ENCODE measurements at places on chromosomes 1 and 21.

DNA sequence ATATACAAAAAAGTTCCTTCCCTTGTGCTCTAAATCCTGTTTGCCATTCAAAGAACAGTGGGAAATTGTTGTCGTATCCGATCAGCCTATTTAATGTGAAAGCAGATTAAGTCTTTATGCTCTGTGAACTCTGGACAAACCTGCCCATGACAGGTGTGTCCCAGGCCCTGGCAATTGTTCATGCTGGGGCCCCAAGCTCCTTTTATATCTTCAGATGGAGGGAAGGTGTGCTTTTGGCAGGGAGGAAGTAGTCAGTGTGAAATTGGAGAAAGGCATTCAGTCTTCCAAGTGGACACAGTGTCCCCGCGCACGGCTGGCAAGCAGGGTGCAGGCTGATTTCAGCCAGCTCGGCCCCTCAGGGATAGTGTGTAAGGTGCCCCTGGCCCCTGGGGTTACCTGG lies 135.1 kb upstream of the F3 start:
- no peak for DNase-seq

GRCh38 chr1:150464422-150464826 lies 22.8 kb upstream of the TARS2 start:
- peak; percentile 24 for DNase-seq

- no peak for DNase-seq
These were observed 11.2 kb upstream of the SLAMF9 start for GRCh38 chr1:159965263-159965662.

GRCh38 chr1:77188770-77189169 lies 30.5 kb downstream of the PIGK start:
- no peak for DNase-seq

- no peak for DNase-seq
These were observed 29.9 kb upstream of the RCAN3 start for GRCh38 chr1:24472527-24473251.

Measured in NCI-H1930 (cell line).